Urinary bladder (tissue), 4 donors: ENCODE measurements at places on chromosomes 11 and 22. TPM values are rescaled to one million over a fixed set of nuclear protein-coding genes. Genes with fewer than 3 reads are reported as not detected.

The CHCHD10 gene
- 3.6 TPM for total RNA-seq

The GPR152 gene
- not detected for total RNA-seq

The TSGA10IP gene
- total RNA-seq = not detected

The C11orf87 gene
- 0.69 TPM for total RNA-seq

The PRRG4 gene
- total RNA-seq = 5.1 TPM

The SESN3 gene
- 165 TPM for total RNA-seq

The JAML gene
- 6.5 TPM for total RNA-seq

The PAMR1 gene
- 179 TPM for total RNA-seq

The SCGB1D2 gene
- not detected for total RNA-seq

The MS4A3 gene
- 0.69 TPM for total RNA-seq

The CYP2R1 gene
- total RNA-seq = 31.4 TPM

The CYB561A3 gene
- total RNA-seq = 19.6 TPM

The INCENP gene
- total RNA-seq = 11.1 TPM

The RGL4 gene
- not detected for total RNA-seq

The BTBD18 gene
- total RNA-seq = not detected

The LRP5 gene
- 30.8 TPM for total RNA-seq

The MS4A4A gene
- total RNA-seq = 31.9 TPM

The GRAMD1B gene
- 5.9 TPM for total RNA-seq

The MDK gene
- 68.8 TPM for total RNA-seq

The FAM181B gene
- 3.3 TPM for total RNA-seq

The CHRM1 gene
- total RNA-seq = 0.53 TPM

The IGSF9B gene
- 11.4 TPM for total RNA-seq

The GPR83 gene
- total RNA-seq = 0.16 TPM

The TRIM48 gene
- total RNA-seq = not detected

The RFPL1 gene
- total RNA-seq = not detected
